Lung microvascular endothelial cell (primary cell): ENCODE measurements at places on chromosomes 7 and 10. TPM values are rescaled to one million over a fixed set of nuclear protein-coding genes. Genes with fewer than 3 reads are reported as not detected.
A peak's percentile ranks its signal among the peaks of the same experiment; 100 is the strongest.

The HIP1 gene
- total RNA-seq: 20.9 and 24.6 TPM in 2 replicates

The FAM149B1 gene
- 15.5 and 26.8 TPM in 2 replicates for total RNA-seq

GRCh38 chr7:80679921-80680907 lies 41.8 kb downstream of the CD36 start:
- DNase-seq: no peak

- peak; percentile 59 for DNase-seq
Measured at GRCh38 chr10:89301232-89301631, 614 bp upstream of the IFIT2 start.

DNA sequence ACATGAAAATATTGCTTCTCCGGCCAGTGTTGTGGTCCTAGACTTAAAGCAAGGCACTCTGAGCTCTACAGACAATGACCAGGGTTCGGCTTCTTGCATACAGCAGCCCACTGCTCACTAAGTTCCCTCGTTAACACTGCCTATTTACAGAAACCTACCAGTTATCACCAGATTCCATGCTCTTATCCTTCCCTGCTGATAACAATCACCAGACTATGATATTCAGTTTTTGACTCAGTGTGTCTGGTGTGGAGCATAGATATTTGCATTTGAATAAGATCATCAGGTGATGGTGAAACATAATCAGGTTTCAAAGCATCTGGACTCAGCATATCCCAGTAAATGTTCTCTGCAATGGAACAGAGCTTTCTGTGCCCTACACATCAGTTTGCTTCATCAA lies 182.3 kb downstream of the SNX13 start:
- no peak for DNase-seq

DNA sequence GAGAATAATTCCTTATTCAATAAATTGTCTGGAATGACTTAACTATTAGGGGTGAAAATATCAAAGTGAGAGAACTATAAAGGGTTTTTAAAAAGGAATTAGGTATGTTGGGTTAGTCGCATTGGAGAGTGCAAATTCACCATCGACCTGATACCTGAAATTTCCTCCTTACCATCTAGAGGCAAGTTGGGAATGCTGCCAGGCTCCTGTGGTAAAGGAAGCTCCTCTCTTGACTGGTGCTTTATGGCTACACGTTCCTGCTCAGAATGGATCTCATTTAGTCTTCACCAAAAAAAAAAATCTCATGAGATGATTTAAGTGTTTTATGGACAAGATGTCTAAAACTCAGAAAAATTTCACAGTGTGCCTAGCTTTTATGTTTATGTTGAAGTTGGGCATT lies 129.8 kb downstream of the EGFR start:
- no peak for DNase-seq
